Frontal cortex (tissue), 4 donors: ENCODE measurements at places on chromosomes 5 and 9.

DNA sequence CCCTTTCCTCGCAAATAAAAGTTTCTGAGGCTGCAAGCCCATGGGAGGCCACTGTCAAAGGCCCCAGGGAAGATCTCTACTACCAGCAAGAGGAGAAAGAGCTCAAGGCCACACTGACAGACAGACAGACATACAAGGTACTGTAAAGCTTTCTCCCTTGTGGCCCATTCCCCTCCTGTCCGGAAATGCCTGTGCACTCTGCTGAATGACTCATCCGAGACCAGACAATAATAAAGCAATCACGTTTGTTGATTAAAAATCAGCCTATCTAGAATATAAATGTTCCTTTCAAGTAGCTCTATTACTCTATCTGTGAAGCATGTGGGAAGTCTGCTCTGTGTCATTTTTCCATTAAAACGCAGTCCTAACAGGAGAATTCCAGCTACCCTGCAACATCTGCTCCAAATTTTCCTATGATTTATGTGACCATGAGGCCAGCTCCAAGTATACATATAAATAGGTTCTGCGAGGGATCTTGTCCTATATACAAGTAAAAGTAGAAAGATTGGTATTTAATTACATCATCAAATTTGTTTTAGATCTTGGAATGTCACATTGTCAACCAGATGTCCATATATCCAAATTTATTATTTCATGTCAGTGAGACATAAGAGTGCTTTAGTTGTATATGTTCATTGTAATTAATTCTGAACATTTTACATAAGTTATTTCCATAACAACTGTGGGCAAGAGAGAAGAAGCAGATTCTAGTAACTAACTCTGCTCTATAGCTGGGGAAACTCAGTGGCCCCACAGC is 34.7 kb upstream of the TGFBI start:
- no peak for DNase-seq

DNA sequence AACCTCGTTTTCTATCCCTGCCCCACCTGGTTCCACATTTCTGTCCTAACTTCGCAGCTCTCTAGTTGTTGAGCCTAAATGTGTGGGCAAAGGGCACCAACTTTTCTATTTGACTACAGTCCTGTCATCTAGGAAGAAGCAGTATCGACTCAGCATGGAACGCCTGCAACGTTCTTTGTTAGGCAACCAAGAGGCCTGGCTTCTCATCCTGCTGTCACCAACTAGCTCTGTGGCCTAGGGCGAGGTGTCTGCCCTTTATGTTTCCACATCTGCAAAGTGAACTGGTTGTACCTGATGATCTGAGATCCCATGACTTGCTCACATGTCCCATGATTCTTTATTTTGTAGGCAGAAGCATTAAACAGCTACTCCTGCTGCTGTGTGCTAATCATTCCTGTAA is 248.9 kb downstream of the ADAMTSL1 start:
- DNase-seq: no peak

DNA sequence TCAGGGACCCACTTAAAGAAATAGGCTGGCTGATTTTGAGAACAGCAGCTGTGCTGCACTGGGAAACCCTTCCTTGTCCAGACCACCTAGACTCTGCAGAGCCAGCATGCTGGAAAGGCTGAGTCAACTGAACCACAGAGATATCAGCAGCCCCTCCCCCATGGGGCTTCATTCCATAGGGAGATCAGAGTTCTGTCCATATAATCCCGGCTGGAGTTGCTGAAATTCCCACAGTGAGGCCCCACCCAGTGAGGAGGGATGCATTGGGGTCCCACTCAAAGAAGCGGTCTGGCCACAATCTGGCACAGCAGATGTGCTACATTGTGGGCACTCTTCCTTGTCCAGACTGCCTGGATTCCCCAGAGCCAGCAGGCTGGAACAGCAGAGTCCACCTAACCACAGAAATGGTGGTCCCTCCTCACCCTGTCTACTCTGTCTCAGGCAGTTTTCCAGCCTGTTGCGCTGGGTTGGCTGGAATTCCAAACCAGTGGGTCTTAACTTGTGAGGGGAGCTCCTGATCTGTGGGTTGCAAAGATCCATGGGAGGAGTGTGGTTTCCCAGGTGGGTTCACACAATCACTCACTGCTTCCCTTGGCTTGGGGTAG is 127.1 kb downstream of the RNF180 start:
- DNase-seq: no peak

GRCh38 chr5:100131161-100131560 is 404.0 kb upstream of the FAM174A start:
- DNase-seq: no peak

DNA sequence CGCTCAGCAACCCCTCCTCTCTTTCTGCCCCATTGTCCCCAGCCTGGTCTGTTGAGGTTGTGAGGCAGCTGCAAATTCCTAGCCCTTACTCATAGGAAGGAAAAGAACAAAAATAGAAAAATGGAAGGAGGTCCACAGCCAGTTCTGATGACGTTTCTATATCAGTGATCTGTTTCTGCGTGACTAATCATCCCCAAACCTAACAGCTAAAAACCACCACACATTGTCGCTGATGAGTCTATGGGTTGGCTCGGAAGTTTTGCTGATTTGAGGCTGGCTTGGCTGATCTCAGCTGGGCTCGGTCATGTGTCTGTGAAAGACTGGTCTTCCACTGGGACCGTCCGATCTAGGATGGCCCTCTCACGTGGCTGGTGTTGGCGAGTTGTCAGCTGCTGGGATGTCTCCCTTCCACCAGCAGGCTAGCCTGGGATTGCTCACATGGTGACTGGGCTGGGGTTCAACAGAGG is 200.6 kb upstream of the ZNF618 start:
- no peak for DNase-seq

DNA sequence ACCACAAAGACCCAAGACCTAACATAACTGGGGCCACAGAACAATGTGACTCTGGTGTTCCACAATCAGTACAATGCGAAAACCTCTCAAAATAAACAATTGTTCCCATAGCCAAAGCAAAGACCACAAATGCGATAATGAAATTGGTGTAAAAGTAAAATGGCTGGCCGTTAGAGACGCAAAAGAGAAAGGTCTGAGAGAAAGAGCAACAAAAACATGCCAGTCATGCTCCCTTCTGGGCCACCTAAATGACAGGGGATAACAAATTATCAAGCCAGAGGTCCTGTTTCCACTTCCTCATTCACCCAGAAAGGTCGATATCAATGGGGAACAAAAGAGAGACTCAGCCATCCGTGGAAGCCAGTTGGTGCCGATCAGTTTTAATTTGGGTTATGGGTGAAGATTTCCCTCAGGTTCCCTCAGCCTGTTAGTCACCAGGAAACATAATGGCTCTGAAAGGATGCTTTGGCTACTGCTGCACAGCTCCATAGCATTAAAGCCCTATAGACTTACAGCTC is 9.2 kb upstream of the CFAP95 start:
- DNase-seq: no peak

DNA sequence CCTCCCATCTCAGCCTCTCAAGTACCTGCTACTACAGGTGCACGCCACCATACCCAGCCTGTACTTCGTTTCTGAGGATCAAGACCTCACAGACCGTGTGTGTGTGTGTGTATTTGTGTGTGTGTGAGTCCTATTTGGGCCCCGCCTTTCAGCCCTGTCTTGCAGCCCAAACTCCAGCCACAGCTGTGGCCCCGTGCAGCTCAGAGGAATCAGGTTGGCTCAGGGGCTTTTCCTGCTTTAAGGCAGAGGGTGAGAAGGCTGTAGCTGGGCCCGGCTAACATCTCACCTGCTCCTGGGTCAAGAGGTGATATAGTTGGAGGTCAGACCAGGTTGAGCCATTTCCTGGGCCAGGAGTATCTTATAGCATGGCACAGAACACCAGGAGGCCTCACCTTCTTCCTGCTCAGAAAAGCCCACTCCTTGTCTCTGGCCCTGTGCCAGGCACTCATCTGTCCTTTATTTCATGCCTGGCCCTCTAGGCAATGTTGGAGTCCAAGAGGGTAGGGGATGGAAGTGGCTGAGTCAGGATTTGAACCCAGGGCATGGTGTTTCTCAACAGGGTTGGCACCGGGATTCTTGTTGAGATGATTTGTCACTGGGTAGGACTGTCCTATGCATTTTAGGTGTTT is 1.6 kb upstream of the PHYKPL start:
- no peak for DNase-seq

- DNase-seq: no peak
Observed at GRCh38 chr5:38070304-38070950, 187.9 kb upstream of the EGFLAM start.

DNA sequence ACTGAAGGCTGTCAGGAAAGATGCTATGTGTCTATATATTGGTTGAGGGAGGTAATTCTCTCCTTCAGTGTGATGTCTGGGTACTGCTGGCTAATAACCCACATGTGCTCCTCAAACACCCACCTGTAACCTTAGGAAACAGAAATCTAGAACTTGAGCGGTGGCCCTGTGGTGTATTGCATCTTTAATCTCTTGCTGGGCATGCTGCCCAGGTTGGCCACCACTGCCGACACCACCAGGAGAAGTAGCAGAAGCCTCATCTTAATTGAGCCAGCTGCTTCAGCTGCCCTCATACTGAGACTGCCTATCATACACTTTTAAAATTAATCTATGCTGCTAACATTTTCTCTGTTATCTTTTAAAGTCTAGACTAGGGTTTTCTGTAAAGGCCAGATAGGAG is 103.5 kb upstream of the C5orf63 start:
- no peak for DNase-seq

DNA sequence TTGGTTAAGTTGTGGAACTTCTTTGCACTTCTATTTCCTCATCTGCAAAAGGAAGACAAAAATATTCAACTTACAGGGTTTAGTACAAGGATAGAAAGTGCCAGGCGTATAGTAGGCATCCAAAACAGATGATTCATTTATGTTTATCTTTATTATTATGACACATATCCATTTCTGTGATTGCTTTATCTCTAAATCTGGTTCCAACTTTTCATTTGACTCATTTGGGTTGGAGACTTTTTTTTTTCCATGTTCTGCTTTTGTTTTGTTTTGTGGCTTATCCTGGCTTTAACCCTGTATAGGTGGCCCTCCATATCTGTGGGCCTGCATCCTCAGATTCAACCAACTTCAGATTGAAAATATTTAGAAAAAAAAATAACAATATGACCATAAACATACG is 186.7 kb upstream of the SLC24A2 start:
- no peak for DNase-seq
